Fibroblast of lung (primary cell): ENCODE measurements at places on chromosomes 12 and 14. TPM values are rescaled to one million over a fixed set of nuclear protein-coding genes. Genes with fewer than 3 reads are reported as not detected.

The MYG1 gene
- 52.0 and 55.7 TPM in 2 replicates for total RNA-seq

The SPRYD4 gene
- total RNA-seq = 1.0 and 1.7 TPM in 2 replicates

The SRSF9 gene
- total RNA-seq = 176 and 188 TPM in 2 replicates

The CEBPE gene
- not detected in 2 replicates for total RNA-seq

The SCNN1A gene
- under 0.01 and 0.26 TPM in 2 replicates for total RNA-seq

The ITGB7 gene
- 0.26 and 0.50 TPM in 2 replicates for total RNA-seq

The DHH gene
- total RNA-seq = under 0.01 TPM in 2 replicates

The CLEC7A gene
- not detected in 2 replicates for total RNA-seq

The KRT86 gene
- total RNA-seq = 0.17 TPM in 1 of 2 replicates, not detected in the other
